Astrocyte of the spinal cord (primary cell): ENCODE measurements at places on chromosomes 13 and 19.

DNA sequence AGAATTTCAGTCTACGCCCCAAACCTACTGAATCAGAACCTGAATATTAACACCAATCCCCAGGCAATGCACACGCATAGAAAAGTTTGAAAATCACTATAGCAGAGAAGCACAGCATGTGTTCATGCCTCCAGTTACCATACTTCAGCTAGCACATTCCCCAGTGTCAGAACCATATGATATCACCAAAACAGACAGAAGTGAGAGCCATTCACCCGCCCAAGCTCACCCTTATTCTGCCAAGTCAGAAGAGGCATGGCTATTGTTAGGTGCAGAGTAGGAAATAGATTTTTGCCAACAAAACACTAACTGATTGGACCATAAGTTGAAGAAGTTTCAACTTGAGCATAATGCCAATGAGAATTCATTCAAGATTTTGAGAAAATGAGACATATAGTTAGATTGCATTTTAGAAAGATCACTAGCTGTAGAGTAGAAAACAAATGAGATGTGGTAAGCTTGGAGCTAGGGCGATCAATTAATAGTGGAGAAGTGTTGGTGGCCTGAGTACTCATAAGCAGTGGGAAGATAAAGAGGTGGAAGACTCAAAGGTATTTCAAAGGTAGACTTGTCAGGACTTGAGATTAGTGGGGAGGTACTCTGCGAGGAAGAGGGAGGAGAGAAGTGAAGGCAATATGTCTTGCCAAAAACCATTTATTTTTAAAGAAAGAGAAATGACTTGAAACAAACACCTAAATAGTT, 492.4 kb downstream of the SUCLA2 start:
- no peak for DNase-seq

DNA sequence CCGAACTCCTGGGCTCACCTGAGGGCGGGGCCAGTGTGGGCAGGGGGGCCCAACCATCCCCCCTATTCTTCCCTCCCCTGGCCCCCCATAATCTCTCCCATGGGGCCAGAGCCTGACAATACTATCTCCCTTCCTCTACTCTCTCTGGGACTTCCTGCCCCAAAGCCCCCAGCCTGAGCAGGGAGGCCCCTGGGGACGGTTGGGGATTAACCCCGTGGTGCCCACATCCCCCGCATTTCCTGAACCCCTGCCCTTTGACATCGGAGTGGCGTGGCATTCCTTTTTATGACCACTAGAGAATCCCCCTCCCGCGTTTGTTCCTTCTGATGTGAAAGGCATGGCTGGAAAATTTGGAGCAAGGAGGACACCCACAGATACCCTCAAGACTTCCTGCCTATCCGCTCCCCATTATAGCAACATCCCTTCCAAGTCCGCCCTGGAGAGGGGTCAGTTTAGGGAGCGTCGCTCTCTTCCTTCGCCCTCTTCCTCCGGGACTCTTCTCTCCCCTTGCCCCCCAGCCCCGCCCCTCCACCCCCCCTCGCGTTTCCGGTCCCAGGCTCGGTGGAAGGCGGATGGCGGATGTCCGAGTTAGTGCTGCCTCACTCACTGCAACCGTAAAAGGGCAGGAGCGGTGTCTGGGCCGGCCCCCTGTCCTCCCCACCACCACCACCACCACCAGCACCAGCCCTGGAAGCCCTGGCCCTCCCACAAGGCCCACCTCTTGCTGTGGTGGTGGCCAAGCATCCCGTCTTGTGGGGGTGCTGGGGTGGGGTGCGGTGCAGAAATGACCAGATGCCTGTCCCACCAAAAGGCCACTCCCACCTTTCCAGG, 1.8 kb downstream of the VASP start:
- DNase-seq = peak; percentile 80

GRCh38 chr13:114080739-114081561, 51.5 kb downstream of the RASA3 start:
- no peak for DNase-seq

DNA sequence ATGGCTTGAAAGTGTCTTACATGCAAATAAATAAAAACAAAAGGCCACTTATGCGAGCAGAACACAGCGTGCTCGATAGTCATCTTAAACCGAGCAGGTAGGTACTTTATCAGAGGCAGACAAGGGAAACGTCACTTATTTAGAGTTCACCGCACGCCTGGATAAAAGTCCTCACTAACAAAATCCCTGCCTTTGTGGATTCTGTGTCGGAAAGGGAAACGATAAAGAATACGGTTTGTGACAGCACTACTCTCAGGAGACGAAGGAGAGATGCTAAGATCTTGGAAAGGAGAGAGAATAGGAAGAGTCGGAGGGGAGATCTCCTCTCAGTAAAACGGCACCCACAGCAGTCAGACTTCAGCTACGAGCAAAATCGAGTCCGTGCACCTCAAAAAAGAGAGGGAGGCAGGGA, 581 bp downstream of the RCBTB1 start:
- peak; percentile 22 for DNase-seq

- DNase-seq = no peak
Observed at GRCh38 chr13:41639955-41640780, 182.8 kb downstream of the RGCC start.

DNA sequence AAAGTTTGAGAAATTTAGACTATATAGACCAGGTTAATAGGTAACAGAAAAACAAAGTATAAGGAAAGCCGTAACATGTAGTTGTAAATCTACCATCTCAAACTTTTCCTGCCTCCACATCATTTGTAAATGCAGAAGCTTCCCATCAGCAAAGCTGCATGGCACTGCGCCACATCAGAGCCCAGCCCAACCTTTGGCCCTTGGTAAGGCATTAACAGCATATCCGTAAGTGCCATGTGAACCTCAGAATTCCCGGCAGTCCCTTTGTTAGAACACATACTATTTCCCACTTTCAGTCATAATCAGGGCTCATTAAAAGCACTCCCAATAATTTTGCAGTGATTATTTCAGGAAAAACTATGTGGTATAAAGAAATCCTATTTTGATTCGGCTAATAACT, 51.6 kb downstream of the MPHOSPH8 start:
- DNase-seq = no peak

DNA sequence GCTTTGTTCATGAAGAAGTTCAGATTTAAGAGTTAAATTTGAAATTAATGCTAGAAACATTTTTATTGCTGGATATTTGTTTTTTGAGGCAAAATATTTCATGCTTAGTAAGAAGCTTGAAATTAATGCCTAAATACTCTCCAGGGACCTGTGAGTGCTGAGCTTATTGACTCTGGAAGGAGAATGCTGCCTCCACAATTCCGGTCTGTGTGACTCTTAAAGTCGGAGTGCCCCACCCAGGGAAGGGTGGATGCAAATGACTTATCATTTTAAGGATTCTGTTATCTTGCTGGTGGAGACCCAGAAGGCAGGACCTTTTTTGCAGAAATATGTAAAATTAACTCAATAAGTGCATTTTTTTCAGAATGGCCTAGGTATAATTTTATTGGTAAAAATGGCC, 143.8 kb upstream of the RXFP2 start:
- DNase-seq = peak; percentile 4

DNA sequence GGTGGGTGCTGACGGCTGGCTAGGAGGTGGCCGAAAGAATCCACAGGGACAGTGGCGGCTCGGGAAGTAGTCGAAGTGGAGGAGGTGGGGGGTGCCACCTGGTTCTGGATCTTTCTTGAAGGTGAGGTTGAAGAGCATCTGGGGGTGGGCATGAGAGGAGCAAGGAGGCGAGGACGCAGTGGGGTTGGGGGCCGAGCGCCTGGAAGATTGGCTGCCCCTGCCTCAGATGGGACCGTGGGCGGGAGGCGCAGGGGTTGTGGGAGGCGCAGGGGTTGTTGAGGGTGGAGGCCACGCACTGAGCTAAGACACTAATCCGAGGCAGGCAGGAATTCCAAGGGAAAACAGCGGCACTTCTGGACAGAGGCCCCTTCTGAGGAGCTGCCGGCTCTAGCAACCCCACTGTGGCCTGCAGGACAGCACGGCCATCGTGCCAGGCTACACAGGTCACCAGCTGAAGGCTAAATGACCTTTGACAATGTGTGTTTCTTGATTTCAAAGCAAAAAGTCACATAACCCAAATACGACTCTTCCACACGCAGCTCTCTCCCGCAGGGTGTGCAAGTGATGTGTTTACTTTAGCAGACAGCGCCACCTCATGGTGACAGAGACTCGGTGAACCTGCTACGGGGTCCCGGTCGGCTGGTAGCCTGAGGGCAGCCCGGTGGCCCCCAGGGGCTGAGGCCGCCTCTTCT, 44.1 kb upstream of the RANBP3 start:
- peak; percentile 68 for DNase-seq

DNA sequence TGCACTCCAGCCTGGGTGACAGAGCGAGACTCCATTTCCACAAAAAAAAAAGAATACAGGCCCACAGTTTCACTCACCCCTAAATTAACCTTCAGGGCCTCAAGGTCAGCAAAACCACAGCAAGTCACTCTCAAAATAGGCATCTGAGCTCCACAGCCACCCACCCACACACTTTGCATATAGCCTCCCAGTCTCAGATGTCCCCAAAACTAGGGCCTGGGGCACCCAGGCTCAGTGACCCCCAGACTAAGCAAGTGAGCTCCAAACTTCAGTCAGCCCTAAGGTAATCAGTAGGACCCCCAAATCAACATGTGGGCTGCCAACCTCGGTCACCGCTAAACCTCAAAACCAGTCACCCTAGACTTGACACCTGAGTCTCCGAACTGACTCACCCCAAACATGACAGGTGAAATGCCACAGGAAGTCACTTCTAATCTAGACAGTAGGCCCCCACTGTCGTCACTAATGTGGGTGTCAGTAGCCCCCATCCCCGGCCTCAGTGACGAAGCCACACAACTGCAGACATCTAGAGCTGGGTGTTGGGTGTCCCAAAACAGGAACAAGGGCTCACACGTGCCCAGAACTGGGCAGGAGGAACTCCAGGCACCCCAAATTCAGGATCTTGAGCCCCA, 13.9 kb downstream of the RABAC1 start:
- no peak for DNase-seq

GRCh38 chr19:17135001-17135853, 59.6 kb downstream of the MYO9B start:
- peak; percentile 98 for DNase-seq

GRCh38 chr19:30634131-30634830, 262.1 kb downstream of the ZNF536 start:
- DNase-seq = no peak

DNA sequence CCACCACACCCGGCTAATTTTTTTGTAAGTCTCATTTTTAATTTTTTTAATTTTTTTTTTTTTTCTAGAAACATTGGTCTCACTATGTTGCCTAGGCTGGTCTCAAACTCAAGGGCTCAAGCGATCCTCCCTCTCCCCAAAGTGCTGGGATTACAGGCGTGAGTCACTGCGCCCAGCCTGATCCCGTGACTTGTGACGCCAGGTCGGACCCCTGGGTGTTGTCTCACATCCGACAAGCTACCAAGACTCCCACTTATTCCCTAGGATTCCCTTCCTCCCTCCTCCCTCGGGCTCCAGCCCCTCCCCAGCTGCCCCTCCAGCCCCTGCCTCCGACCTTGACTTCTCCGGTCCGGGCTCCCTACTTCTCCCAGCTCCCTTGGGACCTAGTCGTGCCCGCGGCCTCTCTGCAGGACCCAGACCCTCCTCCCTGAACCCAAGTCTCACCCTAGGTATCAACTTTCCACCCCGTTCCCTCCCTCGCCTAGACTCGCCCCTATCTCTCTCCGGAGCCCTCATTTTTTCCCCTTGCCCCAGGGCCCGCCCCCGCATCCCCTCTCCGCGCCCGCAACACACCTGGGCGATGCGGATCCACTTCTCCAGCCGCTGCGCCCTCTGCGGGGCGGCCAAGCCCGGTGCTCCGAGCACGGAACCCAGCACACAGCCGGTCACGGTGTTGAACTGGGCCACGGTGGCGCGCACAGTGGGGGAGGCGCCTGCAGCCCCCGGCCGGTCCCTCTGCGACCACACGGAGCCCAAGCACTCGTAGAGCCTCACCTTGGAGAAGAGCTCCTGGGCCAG, 13.1 kb downstream of the RGL3 start:
- no peak for DNase-seq

DNA sequence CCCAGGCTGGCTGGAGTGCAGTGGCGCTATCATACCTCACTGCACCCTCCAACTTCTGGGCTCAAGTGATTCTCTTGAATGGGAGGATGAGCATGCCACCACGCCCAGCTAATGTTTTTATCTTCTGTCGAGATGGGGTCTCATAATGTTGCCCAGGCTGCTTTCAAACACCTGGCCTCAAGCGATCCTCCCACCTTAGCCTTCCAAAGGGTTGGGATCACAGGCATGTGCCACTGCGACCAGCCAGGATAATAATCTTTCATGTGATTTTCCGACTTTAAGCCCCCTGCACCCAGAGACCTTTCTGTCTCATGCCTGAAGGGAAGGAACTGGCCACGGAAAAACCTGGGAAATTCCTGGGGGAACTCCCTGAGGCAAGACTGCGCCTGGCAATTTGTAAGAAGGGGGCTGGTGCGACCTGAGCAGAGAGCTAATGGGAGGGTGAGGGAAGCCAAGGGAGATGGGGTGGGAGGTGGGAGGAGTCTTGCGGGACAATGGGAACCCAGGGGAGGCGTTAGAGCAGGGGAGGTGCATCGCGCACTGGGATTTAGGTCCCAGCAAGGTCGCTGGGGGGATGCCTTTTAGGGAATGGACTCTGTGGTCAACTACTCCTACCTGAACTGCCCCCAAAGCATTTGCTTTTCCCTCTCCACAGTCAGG, 1.2 kb upstream of the CCDC124 start:
- DNase-seq = no peak

DNA sequence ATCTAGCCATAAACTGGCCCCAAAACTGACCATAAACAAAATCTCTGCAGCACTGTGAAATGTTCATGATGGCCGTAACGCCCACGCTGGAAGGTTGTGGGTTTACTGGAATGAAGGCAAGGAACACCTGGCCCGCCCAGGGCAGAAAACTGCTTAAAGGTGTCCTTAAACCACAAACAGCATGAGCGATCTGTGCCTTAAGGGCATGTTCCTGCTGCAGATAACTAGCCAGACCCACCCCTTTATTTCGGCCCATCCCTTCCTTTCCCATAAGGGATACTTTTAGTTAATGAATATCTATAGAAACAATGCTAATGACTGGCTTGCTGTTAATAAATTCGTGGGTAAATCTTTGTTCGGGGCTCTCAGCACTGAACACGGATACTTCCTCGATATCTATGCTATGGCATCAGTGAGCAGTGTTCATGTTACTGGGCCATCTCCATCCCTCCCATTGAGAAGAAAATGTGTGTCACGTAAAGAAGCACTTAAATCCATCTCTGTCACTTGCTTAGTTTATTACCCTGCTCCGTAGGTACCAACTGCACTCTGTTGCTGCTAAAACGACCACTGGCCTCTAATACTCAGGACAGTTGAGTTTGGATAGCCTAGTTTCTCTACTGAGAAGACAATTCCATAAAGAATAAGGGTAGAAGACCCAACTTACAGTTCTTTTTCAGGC, 5.3 kb downstream of the ATP7B start:
- no peak for DNase-seq

GRCh38 chr13:43203781-43204180, 180.4 kb downstream of the DNAJC15 start:
- DNase-seq = no peak

- no peak for DNase-seq
Observed at GRCh38 chr13:71803066-71803465, 63.9 kb downstream of the DACH1 start.

GRCh38 chr13:104286566-104287290, 1220.5 kb upstream of the SLC10A2 start:
- no peak for DNase-seq
